ENCODE measurements at places on chromosomes 1 and 21.

GRCh38 chr21:16294128-16294527, 564.3 kb downstream of the USP25 start:
- DNase-seq = no peak

- no peak for DNase-seq
These were observed 18.9 kb downstream of the EPB41 start for GRCh38 chr1:28933277-28933676.

DNA sequence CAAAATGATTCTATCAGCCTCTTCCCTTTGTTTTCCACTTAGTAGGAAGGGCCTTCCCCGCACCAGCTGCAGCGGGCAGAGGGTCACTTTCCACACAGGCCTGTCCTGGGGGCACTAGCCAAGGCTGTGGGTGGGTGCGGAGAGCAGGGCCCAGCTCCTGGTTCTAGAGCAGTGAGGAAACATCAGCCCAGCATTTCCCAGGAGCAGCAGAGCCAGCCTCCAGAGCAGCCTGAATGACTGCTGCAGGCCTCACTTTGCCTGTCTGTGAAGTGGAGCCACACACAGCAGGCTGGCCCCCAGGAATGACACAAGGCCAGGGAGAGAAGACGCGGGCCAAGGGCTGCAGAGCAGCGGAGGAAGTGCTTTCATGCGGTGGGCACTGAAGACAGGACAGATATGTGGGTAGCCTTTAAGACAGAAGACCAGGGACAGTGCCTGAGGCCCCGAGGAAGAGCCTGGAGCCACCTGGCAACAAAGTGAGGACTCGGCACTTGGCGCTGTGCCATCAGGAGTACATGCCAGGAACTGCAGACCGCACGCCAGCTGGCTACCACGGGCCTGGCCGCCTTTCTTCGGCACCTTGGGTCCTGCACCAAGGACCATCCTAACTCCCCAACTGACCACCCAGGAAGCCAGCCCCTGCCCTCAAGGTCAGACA, 42.0 kb downstream of the ACOT7 start:
- no peak for DNase-seq

GRCh38 chr1:6803357-6803756, 18.1 kb downstream of the CAMTA1 start:
- no peak for DNase-seq

GRCh38 chr1:237927198-237927597, 36.5 kb upstream of the ZP4 start:
- DNase-seq = no peak

DNA sequence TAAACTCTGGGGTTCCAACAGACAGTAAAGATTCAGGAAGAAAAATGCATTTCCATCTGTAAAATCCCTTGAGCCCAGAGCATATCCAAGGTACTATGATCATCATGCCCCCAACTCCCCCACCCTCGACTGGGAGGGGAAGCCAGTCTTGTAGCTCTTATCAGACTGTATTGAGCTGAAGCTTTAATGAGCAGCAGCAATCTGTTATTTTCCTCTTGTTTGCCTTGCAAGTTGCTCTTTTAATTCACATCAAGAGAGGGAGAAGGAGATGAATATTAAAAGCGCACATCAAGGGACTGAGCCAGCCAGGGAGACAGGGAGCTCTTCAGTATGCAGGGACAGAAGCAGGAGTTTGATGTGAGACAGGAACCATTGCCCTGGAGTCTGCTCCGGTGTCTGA, 52.5 kb upstream of the KCNA3 start:
- DNase-seq = no peak

DNA sequence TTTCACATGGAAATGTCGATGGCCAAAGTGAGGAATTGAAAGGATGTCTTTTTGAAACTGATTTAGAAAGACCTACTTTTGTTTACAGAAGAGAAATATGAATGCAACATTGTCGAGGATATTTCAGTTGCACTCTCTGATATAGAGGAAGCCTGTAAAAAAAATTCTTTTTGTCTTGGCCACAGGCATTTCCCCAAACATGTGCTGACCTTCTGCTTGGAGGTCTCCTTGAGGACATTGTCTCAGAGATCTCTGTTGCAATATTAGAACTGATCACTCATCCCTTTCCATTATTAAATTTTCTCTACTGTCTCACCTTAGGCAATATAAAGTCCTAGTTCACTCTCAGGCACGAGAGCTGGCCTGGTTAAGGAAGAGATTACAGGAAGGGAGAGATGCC, 16.0 kb downstream of the S100A11 start:
- no peak for DNase-seq

GRCh38 chr1:223872308-223872901, 26.7 kb upstream of the TP53BP2 start:
- DNase-seq = no peak

- DNase-seq = no peak
These were observed 11.9 kb upstream of the KPRP start for GRCh38 chr1:152745765-152746444.

- DNase-seq = no peak
These were observed 42.2 kb downstream of the FHAD1 start for GRCh38 chr1:15289251-15289651.

- DNase-seq = peak; percentile 19
These were observed 43.2 kb downstream of the LRRC71 start for GRCh38 chr1:156963621-156964020.

DNA sequence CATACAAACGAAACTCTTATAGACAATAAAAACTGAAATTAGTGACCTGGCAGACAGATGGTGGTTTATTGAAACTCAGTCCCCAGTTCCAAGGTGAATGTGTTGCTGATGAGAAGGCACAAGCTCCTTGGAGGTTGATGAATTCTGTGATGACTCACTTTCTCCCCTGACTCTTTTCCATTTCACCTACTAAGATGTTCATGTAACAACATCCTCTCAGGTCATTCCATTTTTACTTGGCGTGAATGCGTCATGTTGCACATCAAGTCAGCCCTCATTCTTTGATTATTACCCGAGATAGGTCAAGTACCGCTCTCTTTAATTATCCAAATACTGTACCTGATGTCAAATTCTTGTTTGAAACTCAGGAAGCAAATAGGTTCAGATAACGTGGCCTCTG, 10.1 kb upstream of the IL10RB start:
- DNase-seq = no peak

- DNase-seq = no peak
These were observed 147.4 kb upstream of the COL6A1 start for GRCh38 chr21:45834026-45834715.

DNA sequence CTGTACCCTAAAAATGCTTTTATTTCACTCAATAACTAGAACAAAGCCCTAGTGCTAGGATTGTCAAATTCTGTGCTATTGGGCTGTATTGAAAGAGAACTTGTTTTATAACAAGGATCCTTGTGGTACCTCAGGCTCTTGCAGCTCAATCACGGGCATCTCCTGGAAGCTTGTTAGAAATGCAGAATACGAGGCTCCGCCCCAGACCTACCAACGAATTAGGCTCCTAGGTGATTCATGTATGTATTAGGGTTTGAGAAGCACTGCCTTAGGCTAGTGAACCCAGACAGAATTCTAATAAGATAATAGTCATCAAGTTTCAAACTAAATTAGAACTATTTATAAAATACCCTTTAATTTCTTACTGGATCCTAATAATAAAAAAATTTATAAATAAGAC, 45.6 kb downstream of the ZZZ3 start:
- DNase-seq = no peak

GRCh38 chr21:41573902-41574690, 66.1 kb upstream of the TMPRSS2 start:
- no peak for DNase-seq

DNA sequence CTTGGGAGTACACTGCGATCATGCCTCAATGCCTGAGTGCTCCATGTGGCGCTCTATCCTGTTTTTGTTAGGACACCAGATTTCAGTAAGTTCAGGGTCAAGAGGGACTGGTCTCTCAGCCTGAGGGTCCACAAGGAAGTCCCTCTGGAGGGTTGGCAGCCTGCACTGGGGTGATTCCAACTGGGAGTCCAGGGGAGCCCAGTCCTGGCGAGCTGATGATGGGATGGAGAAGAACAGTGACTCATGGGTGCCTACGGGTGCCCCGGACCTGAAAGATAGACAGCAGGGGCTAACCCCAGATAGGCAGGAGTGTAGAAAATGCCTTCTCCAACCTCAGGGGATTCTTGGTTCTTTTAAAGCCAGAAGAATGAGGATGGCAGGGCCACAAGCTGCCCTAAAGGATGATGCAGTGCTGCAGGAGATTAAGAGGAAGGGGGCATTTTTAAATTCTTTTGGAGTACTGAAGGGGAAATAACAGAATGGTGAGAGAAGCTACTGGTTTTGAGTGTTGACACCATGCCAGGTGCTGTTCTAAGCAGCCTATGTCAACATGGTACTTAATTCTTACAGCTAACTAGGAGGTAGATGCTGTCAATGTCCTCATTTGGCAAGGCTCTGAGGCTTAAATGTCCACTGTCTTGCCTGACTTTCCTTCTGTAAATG, 68.4 kb upstream of the TLR5 start:
- no peak for DNase-seq

- no peak for DNase-seq
These were observed 24.0 kb upstream of the CPT2 start for GRCh38 chr1:53172426-53173128.

DNA sequence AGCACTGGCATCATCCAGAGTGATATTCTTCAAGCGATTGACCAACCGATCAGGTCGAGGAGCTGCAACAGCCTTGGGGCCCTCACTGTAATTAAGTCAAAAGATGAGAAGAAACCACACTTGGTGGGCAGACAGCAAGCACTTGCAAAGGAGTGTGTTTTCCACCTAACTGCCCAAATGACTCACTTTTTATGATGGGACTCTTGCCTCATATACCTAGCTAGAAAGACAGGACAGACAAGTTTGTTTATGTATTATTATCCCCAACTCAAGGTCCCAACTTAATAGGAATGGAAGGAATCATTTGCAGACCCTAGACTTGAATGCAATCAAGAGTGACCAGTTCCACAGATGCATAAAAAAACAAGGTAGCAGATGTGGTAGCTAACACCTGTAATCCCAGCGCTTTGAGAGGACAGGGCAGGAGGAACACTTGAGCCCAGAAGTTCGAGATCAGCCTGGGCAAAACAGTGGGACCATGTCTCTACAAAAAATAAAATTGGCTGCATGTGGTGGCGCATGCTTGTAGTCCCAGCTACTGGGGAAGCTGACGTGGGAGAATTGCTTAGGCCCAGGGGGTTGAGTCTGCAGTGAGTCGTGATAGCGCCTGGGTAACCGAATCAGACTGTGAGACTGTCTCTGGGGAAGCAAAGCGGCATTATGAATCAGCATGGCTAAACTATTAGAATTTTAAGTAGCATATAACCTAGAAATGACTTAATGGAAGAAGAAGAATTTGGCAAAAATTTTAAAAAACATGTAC, 2.3 kb upstream of the NRAS start:
- DNase-seq = no peak

DNA sequence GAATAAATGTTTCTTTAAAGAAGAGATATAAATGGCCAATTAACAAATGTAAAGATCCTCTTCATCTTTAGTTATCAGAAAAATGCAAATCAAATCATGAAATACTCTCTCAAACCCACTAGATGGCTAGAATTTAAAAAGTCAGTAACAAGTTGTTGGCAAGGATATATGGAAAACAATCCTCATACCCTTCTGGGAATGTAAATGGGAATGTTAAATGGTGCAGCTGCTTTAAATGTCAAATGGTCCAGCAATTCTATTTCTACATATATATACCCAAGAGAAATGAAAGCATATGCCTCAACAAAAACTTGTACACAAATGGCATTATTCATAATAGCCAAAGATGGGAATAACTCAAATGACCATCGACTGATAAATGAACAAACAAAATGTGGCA, 283.5 kb downstream of the RWDD3 start:
- DNase-seq = no peak

DNA sequence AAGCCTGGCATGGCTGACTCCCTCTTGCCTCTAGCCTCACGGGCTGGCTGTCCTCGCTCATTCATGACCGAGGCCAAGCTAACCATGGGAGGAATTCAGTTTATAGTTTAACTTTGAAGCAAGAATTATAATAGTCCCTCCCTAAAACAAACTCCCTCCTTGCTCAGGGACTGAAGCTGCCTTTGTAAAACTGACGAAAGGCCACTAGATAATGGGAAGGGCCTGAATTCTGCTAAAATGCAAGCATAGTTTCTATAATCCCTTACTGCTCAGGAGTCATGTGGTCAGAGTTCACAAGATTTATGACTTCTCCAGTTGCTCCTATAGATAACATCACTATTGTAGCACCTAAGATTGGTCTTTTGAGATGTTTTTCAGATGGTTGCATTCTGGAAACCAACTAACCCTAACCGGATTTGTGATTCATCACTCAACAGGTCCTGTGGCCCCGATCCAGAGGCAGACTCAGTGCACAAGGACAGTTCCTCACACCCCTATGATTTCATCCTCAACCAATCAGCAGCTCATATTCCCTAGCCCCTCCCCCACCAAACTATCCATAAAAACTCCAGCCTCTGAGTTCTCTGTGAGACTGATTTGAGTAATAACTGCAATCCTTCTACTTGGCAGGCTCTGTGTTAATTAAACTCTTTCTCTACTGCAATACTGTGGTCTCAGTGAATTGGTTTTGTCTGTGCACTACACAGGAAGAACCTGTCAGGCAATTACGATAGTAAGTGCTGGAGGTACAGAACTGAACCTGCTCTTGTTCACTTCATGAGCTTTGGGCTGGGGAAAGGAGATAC, 26.4 kb downstream of the HHIPL2 start:
- no peak for DNase-seq

GRCh38 chr1:15953294-15953771, 22.6 kb downstream of the ZBTB17 start:
- no peak for DNase-seq

GRCh38 chr1:198278943-198279342, 122.1 kb downstream of the NEK7 start:
- no peak for DNase-seq

- no peak for DNase-seq
These were observed 53.2 kb upstream of the LYST start for GRCh38 chr1:235919833-235920441.

DNA sequence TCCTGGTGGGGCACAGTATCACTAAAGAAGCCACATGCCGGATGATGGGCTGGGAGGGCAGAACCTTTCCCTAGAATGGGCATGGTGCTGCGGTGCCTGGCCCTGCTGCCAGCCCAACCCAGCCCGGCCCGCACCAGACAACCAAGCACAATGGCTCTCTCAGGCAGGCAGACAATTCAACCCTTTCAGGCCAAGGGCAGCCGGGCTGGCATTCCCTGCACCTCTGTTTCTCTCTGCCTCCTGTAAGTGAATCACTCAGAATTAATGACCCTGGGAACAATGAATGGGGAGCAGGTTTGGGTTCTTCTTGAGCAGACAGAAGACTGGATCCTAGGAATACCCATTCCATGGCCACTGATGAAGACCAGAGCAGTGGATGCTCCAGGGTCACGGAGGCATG, 41.0 kb upstream of the IFFO2 start:
- no peak for DNase-seq

- no peak for DNase-seq
These were observed 52.4 kb downstream of the PDE9A start for GRCh38 chr21:42705746-42706374.

- DNase-seq = no peak
These were observed 2.3 kb downstream of the TRAF5 start for GRCh38 chr1:211328866-211329475.

- no peak for DNase-seq
These were observed 175.7 kb downstream of the HHIPL2 start for GRCh38 chr1:222372221-222372620.

GRCh38 chr1:77018311-77018710, 151.0 kb downstream of the ST6GALNAC5 start:
- no peak for DNase-seq

- no peak for DNase-seq
These were observed 181.9 kb upstream of the B3GALT2 start for GRCh38 chr1:193368302-193368701.

GRCh38 chr1:12496154-12496961, 121.7 kb downstream of the DHRS3 start:
- DNase-seq = no peak

Data from stimulated activated CD4-positive, alpha-beta T cell treated with anti-CD3 and anti-CD28 coated beads, TNF-alpha, amount 100 ng/mL, for 24 hours (primary cell).